Stimulated activated CD4-positive, alpha-beta T cell treated with anti-CD3 and anti-CD28 coated beads, Interleukin-15, amount 100 ng/mL, for 24 hours (primary cell): ENCODE measurements at places on chromosomes 3 and 15.

GRCh38 chr3:165920984-165921383 is 83.8 kb upstream of the BCHE start:
- DNase-seq, result no peak

DNA sequence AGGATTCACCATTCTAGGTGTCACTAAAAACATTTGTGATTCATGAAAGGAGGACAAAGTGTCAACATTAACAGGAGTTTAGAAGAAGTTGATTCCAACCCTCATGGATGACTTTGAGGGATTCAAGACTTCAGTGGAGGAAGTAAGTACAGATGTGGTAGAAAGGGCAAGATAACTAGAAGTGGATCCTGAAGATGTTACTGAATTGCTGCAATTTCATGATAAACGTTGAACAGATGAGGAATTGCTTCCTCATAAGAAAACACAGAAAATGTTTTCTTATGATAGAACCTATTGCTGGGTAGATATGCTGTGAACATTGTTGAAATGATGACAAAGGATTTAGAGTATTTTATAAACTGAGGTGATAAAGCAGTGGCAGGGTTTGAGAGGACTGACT is 23.5 kb upstream of the ATP2C1 start:
- DNase-seq, result no peak

GRCh38 chr15:67181221-67181639 is 73.2 kb downstream of the AAGAB start:
- no peak for DNase-seq

- no peak for DNase-seq
Measured at GRCh38 chr15:81492331-81492968, 118.4 kb upstream of the TMC3 start.

- DNase-seq, result no peak
Measured at GRCh38 chr15:71049706-71050422, 65.4 kb upstream of the THSD4 start.

DNA sequence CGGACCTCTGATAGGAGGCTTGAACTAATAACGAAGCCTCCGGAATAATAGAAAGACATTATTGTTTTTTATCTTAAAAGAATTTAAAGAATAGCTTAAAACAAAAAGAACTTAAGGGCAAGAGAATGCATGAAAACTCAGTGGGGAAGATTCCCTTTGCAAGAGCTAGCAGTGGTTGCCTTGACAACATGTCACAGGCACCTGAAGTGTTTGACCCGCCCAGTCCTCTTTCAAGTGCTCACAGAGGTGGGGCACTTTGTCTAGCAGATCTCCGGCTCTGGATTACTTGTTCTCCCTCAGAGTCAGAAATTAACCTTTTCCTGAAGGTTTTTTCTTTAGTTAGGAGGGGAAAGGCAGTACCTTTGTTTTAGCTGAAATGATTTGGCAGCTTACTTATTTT is 37.8 kb downstream of the LARS2 start:
- DNase-seq, result no peak

DNA sequence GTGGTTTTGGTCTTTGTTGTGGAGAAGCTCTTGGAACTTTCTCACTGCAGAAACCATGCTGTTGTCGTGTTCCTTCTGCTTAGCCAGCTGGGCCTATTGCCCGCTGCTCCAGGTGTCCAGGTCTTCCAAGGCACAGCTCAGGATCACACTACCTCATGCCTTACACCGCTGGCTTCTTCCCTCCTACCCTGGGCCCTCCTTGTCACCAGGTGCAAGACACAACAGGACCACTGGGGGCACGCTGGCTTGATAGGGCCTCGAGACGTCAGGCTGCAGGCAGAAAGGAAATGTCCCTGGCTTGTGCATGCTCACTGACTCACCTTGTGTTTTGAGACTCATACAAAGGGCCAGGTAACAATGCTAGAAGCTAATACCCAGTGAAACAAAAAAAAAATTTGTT is 32.3 kb downstream of the PAQR9 start:
- DNase-seq, result peak; percentile 47

DNA sequence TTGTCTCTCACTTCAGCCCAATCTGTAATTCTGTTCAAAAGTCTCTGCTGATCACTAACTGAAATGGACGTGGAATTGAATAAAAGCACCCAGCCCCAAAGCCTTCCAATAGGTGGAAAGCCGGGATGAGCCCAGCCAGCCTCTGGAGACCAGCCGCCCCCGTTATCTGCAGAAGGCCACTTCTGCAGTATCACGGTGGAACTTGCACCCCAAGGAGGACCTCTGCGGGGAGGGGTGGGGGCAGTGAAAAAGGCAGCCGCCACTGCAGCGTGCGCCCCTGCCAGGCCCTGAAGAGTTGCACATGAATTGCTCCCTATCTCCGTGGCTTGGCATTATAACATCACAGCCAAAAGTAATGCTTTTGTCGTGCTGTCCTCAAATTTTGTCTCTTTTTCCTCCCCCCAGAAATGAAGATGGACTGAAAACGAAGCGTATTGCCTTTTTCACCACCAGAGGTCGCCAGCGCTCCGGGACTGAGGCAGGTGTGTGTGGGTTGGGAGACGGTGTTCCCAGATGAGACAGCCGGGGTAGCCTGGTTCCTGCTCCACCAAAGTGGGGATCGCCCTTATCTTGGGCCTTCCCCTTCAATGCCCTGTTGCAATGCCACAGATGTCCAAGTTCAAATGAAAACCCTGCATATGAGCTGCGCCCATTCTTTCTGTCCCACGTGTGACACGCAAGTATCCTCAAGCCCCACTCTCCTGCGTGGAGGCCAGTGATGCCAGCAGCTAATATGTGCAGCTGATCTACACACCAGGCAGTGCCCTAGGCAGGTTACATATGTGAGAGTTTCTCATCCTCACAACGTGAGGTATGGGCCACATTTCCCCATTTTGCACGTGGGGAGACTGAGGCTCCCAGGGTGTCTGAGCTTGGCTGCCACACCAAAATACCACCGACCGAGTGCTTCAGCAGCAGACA is 96.0 kb downstream of the LRRK1 start:
- DNase-seq, result peak; percentile 80

GRCh38 chr15:29343229-29343628 is 73.6 kb upstream of the NSMCE3 start:
- no peak for DNase-seq

DNA sequence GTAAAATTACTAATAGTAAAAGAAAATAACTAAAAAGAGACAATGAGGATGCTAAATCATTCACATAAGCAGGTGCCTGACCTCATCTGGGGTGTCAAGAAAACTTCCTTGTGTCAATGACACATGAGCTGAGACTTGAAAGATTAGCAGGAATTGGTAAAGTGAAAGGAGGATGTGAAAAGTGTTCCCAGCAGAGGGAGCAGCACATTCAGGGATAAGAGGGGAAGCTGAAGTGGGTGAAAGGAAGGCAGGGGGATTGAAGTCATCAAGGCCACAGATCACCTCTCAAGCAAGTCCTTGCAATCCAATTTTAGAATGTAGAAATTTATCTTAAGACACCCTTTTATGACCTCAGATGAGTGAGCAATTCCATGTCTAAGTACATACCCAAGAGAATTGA is 60.2 kb upstream of the ACP3 start:
- DNase-seq, result no peak

DNA sequence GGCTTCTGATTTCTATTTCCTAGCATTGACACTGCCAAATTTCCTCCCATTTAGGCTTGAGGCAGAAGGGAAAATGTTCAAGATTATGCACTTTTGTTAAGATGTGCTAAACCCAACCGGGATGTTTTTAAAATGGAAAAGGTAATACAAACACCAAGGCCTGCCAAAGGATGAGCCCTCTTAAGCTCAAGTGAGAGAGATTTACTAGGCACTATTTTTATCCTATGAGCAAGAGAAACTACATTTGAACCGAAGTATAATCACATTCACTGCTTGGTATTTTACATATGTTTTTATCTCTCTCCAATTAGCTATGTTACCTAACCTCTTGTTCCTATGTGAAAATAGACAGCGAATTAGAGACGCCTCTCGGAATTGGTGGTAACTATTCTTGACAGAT is 295.8 kb downstream of the GABRB3 start:
- DNase-seq, result no peak

GRCh38 chr3:139122221-139122581 is 77.5 kb upstream of the PRR23C start:
- DNase-seq, result no peak

DNA sequence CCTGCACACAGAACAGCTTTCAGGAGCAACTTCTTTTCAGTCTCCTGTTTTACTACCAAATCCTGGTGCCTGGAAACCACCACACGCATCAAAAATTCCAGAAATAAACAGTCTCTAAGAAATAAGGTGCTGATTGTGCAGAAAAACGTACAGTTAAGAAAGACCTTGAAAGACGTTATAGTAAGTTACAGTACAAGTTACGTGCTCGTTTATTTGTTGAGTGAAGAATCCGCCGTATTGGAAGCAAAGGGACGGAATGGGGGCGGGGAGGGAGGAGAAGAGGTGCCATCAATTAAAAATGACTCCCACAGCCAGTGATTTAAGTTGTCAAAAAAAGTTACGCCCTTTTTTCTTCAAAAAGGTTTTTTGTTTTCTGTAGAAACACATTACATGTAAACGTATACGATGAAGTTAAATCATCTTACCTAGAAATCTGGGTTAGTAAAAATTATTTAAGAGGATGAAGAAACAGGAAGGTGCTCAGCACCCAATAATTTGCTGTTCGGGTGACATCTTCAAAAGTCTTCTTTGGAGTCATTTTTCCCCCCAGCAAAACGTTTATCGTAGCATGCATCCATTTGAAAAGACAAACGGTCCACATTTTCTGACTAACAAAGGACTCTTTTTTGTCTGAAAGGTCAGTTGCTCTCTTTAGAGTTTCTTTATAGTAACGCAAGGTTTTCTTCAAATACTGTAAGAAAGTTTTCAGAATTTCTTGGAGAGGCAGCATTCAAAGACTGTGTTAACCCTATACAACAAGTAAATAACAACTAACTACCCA is 782 bp upstream of the UACA start:
- DNase-seq, result peak; percentile 7

- no peak for DNase-seq
Measured at GRCh38 chr3:109356442-109357155, 19.3 kb upstream of the DPPA4 start.

GRCh38 chr3:65902304-65902793 is 136.4 kb downstream of the MAGI1 start:
- no peak for DNase-seq

- no peak for DNase-seq
Measured at GRCh38 chr15:67899596-67900283, 59.9 kb upstream of the RNU6-1 start.

DNA sequence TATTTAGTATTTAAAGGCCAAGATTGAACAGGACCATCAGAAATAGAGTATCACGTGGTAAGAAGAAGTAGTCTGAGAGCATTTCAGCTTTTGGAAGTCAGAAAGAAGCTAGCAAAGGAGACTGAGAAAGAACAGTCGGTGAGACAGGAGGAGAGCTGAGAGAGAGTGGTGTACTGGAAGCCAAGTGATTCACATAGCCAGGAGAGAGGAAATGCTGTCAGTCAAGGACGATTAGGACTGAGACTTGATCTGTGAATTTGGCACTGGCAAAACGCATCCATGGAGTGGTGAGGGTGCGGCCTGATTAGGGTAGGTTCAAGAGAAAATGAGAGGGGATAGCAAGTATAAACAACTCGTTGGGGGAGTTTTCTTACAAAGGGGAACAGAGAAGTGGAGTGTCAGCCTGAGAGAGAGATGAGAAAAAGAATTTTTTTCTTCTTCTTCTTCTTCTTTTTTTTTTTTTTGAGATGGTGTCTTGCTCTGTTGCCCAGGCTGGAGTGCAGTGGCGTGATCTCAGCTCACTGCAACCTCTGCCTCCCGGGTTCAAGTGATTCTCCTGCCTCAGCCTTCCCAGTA is 44.9 kb downstream of the CHD2 start:
- DNase-seq, result no peak

DNA sequence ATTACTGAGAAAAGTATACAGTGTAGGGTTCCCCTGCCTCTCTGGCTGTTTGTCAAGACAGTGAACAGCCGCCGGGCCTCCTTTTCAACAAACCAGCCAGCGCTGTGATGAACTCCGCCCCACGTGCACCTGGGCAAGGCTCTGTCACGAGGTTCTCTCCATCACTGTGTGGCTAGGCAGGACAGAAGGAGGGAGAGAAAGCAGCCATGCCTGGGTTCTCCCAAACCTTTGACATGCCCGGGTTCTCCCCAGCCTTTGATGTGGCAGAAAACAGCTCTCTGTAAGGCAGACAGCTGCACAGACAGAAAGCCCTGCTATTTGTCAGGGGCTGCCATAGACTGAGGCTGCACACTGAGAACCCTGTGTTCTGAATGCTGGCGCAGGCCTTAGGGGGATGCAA is 101.4 kb upstream of the TRPM1 start:
- peak; percentile 21 for DNase-seq

DNA sequence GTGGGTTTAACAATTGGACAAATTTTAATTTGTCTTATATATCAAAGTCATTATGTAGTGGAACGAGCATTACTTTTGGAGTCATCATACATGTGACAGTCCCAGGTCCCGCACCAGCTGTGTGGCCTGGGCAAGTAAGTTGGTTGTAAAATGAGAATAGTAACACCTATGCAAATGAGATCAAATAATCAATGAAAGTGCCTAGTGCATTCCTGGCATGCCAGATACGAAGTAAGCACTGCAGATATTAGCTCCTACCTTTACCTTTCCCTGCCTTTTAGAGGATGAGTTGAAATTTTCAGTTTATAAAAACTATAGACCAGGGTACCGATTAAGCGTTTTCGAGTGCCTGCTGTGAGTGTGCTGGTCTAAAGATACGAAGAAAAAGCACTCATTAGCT is 134.1 kb downstream of the LRIG1 start:
- no peak for DNase-seq

DNA sequence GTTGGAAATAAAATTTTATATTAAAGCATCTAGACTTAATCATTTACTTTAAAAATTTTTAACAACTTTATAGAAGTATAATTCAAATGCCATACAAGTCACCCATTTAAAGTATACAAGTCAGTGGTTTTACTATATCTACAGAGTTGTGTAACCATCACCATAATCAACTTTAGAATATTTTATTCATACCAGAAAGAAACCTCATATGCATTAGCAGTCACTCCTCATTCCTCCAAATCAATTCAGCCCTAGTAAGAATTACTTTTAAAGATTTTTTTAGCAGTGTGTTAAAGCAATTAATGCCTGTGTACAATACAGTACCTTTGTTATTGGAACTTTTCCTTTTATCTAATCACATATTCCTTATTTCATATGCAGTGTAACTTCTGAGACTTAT is 14.0 kb upstream of the TCAIM start:
- no peak for DNase-seq

GRCh38 chr15:89413877-89414276 is 79.3 kb upstream of the POLG start:
- no peak for DNase-seq

- no peak for DNase-seq
Measured at GRCh38 chr3:184822654-184823053, 10.7 kb downstream of the VPS8 start.

DNA sequence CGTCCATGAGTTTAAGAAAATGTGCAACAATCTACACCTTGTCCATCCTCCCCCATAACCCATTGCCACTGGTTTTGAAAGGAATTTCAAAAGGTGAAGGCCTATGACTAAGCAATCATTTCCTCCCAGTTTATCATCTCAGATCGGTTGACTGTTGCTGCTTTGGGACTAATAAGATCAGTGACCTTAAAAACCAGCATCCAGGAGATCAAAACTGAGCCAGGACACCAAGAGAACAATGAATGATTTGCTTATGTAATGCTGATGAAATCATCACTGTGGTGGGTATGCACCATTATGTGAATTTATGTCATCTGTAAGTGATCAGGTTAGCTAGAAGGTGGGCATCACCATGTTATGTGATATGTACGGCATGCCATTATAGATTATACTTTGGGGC is 195.5 kb downstream of the SSR3 start:
- no peak for DNase-seq
